ENCODE measurements at places on chromosomes 1 and 21.

GRCh38 chr21:16767201-16767600 lies 745.6 kb upstream of the CXADR start:
- no peak for DNase-seq

- DNase-seq = no peak
Observed at GRCh38 chr1:244296003-244296402, 155.7 kb downstream of the ADSS2 start.

DNA sequence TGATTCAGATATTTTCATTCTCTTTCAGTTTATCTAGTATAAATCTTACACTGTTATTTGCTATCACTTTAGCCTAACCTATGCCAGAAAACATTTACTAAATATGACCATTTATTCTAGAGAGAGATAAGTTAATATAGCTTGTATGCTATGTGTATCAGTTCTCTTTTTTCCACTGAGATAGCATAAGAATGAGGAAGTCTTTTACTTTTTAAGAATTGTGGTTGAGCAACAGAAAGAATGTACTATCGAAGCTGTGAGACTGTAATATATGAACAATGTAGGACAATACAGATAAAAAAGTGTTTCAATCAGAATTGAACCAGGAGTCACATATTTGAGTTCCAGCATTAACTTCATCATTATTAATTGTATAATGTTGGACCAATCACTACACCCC lies 479.9 kb upstream of the PLXNA2 start:
- DNase-seq = no peak

DNA sequence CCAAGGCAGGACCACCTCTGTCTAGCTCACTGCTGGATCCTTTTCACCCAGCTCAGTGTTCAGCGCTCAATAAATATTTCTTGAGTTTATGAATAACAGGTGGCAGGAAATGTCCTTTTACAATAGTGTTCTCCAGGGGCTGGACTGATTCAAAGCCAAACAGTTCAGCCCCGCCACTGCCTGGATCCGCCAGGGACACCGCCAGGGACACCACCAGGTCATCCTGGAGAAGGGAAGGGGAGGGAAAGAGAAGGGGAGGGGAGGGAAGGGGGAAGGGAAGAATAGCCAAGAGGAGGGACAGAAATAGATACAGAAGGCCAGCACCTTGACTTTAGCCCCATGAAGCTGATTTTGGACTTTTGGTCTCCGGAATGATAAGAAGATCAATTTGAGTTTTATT lies 255.6 kb downstream of the GRIK3 start:
- DNase-seq = no peak

DNA sequence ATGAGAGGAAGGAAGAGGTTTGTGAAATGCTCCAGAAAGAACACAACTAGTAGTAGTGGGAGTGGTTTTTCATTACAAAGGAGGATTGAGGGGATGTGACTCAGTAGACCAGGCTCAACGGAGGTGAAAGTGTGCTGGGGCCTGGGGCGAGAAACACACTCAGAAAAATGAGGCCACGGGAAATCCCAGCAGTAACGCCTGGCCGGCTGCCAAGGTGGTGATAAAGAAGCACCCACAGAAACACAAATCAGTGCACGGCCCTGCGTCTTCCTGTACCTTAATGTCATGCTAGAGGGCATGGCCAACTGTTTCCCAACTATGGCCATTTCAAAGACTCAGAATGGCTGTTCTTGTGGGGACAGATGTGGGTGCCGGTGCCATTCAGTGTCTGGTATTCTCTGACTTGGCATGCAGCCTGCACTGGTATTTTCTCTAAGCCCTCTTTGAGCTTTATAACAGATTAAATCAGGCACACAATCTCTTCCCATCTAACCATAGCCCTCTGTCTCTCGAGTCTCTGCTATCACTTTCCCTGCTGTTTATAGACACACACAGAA lies 38.2 kb downstream of the URB2 start:
- peak; percentile 54 for DNase-seq

- DNase-seq = peak; percentile 95
Observed at GRCh38 chr1:46303038-46303871, at the start of the genes LRRC41 and UQCRH. TSS of gene LRRC41 (minus strand) at chr1:46303616. CDS start at chr1:46303322, 294 bp downstream. TSS of gene UQCRH (plus strand) at chr1:46303698. CDS start at chr1:46303767, 69 bp downstream.

- no peak for DNase-seq
Observed at GRCh38 chr21:32252136-32252535, 26.7 kb downstream of the MIS18A start.

GRCh38 chr1:228017356-228018124 lies 10.7 kb downstream of the WNT3A start:
- DNase-seq = no peak

GRCh38 chr1:75423136-75423535 lies 187.8 kb downstream of the SLC44A5 start:
- no peak for DNase-seq

DNA sequence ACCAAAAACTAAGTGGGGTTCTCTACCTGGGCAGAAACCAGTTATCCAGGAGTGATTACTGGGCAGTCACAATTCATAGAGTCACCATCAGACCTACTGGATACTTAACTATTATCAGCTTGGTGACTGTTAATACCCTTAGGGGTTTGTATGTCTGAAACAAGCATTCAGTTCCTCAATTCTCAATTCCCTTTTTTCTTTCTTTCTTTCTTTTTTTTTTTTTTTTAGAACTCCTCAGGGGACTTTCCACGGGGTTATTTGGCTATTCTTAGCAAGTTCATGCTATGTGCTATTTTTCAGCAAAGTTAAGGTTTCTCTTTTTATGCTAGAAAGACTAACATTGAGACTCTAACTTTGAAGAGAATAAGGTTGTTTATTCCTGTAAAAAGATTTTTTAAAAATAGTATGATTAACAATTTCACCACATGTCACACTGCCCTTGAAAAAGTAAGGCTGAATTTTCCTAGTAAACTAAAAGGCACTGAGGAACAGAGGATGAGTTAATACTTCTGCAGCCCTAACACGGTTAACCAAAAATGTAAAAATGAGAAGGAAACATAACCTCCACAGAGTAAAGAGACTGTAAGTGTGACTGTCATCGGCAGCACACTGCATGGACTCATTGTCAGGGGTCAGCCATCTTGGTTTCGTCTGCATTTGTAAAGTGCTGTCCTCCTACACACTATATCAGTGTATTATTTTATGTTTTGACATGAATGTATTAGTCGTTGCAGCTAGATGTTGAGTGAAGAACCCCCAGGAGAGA lies 310.2 kb downstream of the NTNG1 start:
- DNase-seq = no peak

Measured in retinal pigment epithelial cell (primary cell).